ENCODE measurements at places on chromosomes 5 and 9.

DNA sequence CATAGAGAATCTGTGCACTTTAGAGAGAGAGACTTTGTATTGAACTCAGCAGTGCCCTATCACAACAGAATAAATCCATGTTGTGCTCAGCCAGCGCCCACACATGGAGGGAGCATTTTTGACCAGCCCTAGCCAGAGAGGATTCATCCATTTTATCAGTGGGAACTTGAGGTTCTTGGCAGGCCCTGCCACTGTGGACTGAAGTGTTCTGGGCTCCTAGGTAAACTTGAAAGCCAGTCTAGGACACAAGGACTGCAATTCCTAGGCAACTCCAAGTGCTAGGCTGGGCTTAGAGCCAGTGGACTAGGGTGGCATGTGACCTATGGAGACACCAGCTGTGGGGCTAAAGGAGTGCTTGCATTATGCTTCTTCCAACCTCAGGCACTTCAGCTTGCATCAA is 523.5 kb downstream of the CDH12 start:
- DNase-seq = no peak

DNA sequence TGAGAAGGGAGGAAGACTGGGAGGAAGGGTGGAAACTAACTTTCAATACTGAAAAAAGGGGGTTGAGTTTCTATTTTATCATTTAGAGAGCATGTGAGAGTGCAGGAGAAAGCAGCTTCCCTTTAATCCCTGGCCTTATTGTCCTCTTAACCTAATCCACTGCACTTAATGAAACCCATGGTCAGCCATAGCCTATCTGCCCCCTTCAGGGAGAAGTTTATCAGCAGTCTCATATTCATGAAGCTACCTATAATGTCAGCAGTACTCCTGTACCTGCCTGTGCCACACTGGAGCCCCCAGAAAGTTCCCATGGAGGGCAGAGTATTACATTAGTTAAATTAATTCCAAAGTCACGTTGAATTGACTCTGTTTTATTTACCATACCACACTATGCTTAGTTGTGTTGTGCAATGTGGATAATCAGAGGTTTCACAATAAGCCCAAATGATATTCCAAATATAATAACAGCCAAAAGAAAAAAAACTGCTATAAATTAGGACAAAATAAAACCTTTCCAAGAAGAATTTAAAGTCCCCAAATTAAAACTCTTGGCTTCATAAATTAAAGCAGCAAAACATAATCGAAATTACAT is 62.9 kb downstream of the MUSK start:
- DNase-seq = no peak

GRCh38 chr5:9820691-9821449 is 190.7 kb upstream of the TAS2R1 start:
- DNase-seq = no peak

GRCh38 chr9:121997791-121998190 is 95.3 kb downstream of the TTLL11 start:
- DNase-seq = no peak

- DNase-seq = no peak
Measured at GRCh38 chr5:14781106-14781505, 90.5 kb downstream of the ANKH start.

DNA sequence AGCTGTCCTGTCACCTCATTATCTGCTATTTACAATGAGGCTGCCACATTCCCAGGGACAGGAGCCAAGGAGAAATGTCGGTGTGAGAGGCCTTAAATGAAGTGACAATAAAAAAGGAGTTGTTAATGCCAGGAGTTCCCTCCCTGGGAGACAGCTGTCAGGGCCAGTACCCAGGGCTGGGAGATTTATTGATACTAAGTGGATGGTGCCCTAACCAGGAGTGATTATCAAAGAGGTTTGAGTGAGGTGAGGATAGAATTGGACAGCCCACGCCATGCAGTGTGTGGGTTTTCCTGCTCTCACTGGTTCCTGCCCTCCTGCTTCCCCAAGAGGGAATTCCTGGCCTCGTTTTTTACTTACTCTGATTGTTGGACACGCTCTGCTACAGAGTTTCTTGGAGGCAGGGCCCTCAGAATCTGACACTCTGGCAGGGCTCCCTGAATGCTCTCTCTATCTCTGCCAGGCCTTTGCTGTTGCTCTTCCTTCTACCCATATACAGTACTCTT is 150.8 kb downstream of the GRIA1 start:
- no peak for DNase-seq

- DNase-seq = peak; percentile 50
Measured at GRCh38 chr5:135034236-135034962, 371 bp upstream of the PITX1 start.

GRCh38 chr9:109699019-109699418 is 81.0 kb upstream of the PALM2AKAP2 start:
- no peak for DNase-seq

DNA sequence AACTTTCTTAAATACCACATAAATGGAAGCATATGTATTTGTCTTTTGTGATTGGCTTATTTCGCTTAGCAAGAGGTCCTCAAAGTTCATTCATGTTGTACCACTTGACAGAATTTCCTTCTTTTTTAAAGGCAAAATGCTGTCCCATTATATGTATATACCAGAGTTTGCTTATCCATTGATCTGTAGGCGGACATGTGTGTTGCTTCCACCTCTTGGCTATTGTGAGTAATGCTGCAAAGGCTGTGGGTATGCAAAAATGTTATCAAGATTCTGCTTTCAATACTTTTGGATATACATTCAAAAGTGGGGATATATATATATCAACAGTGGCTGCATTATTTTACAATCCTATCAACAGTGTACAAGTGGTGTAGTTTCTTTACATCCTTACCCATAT is 271.0 kb downstream of the PRR16 start:
- DNase-seq = no peak

- no peak for DNase-seq
Measured at GRCh38 chr5:50576265-50576664, 90.2 kb upstream of the PARP8 start.

DNA sequence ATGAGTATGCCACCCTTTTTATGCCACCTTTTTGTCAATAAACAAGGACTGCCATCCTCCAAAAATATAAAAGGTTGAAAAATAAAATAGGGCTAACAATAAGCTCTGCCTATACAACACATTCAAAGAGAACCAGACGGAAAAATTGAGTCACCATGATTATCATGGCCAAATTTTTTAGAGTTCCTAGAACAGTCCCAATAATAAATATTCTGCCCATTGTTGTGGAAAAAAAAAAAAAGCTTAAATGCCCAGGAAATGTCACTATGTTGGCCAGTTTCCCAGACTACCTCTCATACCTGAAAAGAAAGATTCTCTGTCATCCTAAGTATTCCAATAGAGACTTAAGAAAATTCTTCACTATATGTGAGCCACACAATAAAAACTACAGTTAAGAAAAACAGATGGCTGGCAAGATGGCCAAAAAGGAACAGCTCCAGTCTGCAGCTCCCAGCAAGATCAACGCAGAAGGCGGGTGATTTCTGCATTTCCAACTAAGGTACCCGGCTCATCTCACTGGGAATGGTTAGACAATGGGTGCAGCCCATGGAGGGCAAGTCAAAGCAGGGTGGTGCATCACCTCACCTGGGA is 149.0 kb downstream of the TMEM161B start:
- no peak for DNase-seq

DNA sequence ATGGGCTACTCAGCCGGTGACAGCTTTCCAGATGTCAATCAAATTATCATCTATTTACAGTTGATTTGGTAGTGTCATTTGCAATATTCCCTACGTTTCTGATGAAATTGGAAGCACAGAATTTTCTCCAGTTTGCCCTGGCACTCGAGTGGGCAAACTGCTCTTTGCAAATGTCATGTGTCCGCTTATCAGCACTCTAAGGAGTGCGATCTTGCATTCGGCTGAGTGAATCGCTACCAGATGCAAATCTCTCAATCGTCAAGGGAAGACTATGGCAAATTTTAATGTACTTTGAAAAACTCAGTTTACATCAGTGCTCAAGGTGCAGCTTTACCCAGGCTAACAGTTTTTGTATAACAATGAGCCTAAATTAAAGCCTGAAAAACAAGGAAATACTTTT is 66.8 kb downstream of the BNC2 start:
- DNase-seq = no peak

DNA sequence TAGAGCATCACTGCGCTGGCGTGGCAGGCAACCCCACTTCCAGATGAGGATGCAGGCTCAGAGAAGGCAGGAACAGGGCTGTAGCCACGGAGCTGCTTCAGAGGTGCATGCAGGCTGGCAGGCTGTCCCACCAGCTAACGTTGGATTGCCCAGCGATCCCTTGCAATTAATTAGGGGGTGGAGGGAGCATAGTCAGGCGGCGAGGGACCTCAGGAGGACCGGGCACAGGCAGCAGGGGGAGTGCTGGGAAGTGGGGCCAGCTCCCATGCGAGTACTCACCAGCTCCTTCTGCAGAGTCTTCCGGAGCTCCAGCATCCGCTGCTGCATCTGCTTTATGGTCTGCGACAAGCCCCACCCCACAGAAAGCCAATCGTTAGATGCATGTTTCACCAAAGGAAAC is 20.3 kb downstream of the ARPC5L start:
- no peak for DNase-seq

- DNase-seq = no peak
Measured at GRCh38 chr5:138969323-138970002, 94.3 kb upstream of the LRRTM2 start.

DNA sequence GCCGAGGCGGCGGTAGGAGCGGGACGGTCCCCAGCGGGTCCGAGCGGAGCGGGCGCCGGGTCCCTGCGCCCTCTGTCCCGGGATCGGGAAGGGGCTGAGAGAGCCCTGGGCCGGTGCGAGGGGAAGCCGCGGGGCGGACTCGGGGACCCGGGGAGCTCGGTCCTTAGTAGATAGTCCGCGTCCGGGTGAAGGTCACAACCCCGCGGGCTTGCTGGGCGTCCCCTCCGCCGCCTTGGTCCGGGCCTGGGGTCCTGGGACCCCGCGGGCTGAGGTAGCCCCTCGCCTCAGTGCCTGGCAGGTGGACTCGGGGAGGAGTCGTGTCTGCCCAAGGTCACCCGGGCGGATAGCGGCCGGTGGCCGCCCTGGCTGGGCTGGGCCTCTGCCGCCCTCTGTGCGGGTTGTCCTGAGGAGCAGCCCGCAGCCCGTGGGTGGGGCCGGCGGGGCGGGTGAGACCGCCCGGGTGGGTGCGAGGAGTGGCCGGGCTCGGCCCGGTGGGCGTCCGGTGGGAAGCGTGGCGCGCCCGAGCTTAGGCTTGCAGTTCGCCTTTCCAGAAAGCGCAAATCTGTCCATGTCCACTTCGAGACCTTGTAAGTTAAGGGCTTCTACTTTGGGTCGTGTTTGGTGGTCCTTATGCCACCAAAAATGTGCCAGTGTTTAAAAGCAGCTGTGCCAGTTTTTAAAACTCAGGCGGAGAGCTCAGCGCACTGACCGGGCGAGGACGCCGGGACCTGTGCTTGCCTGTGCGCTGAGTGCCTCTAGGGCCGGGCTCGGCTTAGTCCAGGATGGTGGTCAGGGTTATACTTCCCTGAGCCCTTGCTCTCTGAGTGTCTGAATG is 554 bp downstream of the SDHA start:
- peak; percentile 11 for DNase-seq

GRCh38 chr5:140358738-140359310 is 1.2 kb upstream of the SLC4A9 start:
- no peak for DNase-seq

- no peak for DNase-seq
Measured at GRCh38 chr9:109487247-109487646, 10.9 kb downstream of the PTPN3 start.

- DNase-seq = no peak
Measured at GRCh38 chr9:251398-251797, 36.7 kb downstream of the DOCK8 start.

Data from stimulated activated CD4-positive, alpha-beta T cell treated with anti-CD3 and anti-CD28 coated beads, Interleukin-4, amount 100 ng/mL, for 1 hour (primary cell).